ENCODE measurements at places on chromosomes 7 and 10.

DNA sequence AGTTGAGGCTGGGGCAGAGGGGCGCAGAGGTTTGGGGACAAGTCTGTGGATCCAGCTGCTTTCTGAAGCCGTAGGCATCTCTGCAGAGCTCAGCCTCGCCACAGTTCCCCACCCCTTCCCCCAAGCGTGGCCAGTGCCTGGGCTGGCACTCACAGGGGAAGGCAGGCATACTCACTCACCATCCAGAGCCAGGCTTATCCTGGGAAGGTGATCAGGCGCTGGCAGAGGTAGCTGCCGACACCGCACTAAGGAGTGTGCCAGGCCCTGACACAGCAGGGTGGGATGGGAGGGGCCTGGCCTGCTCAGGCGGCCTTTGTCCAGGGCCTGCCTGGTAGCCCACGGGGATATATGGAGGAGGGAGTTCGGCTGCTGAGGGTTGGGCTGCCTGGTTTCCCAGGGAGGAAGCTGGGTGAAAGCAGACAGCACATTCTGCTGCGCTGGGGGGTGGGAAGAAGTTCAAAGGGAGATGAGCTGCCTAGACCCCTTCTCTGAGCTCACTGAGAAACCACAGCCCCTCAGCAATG, 15.9 kb downstream of the VSIR start:
- DNase-seq, result no peak

DNA sequence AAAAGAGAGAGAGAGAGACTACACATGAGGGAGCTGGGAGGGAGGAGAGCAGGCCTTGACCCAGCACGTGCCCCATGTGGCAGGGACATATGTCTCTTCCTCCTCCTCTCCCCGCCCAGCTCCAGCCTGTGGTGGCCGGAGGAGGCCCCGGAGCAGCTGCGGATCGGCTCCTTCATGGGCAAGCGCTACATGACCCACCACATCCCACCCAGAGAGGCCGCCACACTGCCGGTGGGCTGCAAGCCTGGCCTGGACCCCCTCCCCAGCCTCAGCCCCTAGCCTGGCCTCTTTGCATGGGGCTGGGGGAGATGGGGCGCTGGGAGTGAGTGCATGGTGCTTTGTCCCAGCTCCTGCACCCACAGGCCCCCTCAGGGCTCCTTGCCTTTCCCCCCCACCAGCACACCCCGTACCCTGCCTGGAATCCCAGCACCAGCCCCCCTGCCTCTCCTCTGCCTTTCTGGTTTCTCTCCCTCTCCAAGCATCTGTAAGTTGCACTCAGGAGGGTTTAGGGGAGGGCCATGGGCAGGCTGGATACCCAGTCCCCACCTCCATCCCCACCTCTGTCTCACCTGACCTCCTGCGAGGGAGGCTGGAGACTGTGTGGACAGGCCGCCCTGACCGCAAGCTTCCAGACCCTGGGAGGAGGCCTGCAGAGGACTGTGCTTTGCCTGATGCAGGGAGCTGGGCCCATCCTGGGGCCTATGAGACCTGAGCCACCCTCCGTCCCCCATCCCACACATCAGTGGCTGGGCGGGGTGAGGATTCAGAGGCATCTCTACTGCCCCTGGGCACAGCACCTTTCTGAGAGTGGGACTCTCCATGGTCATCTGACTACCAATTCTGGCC, 4.8 kb downstream of the UPK3B start:
- no peak for DNase-seq

DNA sequence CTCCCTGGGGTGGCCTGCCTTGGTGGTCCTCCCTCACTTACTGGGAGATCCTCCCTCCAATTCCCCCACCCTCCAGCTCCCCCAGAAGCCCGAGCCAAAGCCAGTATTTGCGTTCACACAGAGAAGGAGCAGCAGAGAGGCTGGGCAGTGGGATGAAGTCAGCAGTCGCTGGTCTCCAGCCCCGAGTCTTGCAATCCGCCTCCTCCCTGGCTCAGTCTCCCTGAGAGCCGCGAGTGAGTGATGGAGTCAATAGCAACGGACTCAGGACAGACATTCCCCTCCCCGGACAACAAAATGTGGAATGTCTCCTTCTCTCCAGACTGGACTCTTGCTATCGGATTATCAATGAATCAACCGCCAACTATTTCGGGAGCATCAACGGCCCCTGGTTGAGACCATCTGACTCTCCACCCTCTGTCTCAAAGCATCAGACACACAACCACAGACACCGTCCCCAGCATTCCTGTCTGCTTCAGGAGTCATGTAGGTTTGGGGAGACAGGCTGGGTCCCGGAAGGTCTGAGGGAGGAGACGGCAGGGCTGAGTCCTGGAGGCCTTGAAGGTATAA, 178.4 kb downstream of the SH3PXD2A start:
- DNase-seq, result no peak

- no peak for DNase-seq
Measured at GRCh38 chr7:85102813-85103350, 84.0 kb downstream of the SEMA3D start.

GRCh38 chr7:149071641-149072437, 18.7 kb downstream of the ZNF786 start:
- DNase-seq, result peak; percentile 57

DNA sequence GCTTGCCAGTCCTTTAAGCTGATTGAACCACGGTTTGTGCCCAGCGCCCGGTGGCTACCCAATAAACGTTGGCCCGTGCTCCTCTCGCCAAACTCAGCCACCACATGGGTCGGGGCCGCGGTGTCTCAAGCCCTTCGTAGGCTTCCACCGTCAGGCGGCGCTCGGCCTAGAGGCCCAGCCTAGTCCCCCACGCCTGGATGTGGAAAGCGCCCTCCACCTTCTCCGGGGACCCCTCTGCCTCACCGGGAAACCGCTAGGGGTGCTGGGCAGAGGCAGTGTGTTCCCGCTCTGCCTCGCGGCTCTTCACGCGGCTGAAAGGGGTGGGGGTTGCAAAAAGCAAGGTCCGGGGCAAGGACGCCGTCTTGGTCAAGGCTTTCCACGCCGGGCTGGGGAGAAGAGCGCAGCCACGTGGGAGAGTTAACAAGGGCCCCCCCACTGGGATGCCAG, 29.8 kb downstream of the LEP start:
- DNase-seq, result no peak

- DNase-seq, result no peak
Measured at GRCh38 chr10:35225204-35225603, 98.6 kb downstream of the CREM start.

All from CD4-positive, alpha-beta T cell treated with Interferon alpha-2 for 1 hour (primary cell).